ENCODE measurements at places on chromosomes 6 and 20.

DNA sequence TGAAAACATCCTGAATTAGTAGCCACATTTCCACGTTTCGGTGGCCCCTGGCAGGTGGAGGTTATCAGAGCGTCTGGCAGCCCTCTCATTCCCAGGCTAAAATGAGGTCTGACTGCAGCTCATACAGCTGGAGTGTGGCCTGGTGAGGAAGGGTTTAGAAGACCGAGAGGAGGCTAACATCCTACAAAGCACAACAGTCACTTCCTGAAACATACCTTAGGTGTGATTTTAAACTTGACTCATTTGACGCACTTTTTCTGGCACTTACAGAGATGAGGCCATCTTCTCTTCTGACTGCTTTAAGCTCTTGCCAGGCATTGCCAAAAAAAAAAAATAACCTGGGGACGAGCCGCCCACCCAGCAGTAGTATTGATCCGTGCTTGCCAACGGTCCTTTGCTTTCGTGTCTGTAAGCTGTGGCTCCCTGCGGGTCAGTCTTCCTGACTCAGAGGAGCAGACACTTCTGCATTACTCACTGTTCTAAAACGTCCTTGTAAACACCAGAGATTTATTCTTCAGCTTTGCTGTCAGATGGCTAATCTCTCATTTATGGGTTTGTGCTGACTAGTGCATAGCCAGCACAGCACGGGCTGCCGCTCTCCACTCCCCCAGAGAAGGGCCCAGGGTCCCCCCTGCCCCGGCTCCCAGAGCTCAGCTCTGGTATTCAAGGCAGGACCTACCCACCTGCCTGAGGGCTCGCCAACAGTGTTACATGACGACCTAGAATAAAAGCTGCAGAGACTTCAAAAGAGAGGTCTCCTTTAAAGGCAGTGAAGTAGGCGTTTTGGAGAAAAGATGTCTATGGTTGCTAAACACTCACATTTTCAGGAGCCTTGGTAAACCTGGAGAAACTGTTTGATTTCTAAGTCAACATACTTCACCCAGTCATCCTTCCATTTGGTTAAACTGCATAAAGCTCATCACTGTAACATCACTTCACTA lies 78.5 kb upstream of the FRMD1 start:
- DNase-seq: no peak

- DNase-seq: no peak
Measured at GRCh38 chr6:15269011-15269410, 23.1 kb downstream of the JARID2 start.

DNA sequence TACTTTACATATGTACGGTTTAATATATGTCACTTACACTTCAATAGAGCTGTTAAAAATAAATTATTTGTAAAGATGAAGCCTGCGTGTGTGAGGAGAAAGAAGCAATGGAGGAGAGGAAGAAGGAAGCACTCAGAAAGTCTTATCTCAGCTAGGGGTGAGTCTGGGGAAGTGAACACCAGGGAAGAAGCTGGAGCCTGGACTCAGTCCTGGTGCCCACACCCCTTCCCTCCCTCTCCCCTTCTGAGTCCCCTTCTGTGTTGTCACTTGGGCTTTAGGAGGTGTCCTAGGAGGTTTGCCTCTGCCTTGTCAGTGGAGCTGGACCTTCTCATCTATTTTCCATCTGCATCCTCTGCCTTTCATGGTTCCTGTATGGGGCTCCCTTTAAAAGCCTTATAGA lies 1.9 kb downstream of the SIRPB2 start:
- no peak for DNase-seq

DNA sequence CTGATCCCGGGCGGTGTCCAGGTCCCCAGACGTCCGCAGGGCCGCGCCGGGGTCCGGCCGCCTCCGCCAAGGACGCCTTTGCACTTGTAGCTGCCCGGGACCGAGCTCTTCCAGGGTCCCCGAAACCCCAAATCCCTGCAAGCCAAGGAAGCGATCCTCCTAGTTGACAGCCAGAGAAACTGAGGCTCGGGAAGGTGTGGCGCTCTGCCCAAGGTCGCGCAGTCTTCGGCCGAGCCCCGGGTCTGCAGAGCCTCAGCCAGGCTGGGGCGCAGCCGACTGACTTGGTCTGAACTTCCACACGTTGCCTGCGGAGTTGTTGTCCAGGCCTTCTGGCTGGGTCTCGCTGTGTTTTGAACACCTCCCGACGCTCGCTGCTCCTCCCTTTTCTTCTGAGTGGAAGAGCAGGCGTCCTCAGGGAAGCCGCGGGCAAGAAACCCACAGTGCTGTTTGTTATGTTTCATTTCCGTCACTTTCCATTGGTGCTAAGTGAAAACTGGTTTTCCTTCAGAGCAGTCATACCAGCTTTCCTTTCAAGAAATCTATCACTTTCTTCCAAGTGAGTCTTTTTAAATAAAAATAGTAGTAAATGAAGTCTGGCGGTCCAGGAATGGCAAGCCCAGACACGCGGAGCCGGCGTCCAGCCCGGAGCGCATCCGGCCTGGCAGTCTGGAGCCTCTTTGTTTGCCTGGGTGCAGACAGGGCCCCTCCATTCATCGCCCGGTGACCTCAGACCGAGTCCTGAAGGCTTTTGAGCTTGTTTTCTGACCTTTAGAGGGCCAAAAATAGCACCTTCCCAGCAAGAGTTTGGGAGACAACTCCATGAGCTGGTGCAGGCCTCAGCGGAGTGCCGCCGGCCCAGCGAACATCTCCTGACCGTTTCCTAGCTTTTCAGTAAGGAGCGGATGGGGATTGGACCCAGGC lies 698 bp downstream of the FAM210B start:
- peak; percentile 50 for DNase-seq

- DNase-seq: no peak
Measured at GRCh38 chr6:118641042-118641441, 10.3 kb downstream of the CEP85L start.

DNA sequence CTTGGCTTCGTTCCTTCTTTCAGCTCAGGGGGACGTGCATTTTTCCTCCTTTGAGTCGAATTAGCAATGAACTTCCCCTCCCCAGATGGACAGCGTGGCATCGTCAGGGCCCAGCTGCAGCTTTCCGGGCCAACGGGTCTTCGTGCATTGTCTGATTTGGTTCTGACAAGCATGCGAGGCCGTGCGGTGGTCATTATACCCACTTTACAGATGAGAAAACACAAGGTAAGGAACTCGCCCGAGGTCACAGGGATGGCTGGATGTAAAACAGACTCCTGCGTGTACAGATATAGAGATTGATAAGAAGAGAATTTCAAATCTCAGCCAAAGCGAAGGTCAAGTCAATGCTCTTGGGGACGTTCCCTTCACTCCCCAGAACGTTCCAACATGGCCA lies 187.6 kb upstream of the SULF2 start:
- DNase-seq: no peak

DNA sequence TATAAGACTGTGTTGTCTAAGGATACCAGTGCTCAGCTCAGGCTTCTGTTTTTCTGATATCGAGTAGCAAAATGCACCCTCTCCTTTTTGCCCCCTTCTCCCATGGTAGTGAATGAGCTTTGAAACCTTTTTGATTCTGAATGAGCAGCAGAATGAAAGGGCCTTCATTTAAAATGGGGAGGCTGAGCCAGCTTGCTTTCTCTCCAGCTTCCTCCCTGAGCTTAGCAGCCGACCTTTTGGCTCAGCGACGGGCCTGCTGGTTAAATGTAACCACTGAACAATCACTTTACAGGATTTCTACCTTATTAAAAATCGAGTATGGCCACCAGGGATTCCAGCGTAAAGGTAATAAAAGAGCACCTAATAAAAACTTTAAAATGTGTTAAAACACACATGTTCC lies 133.7 kb upstream of the SPACA1 start:
- no peak for DNase-seq

GRCh38 chr6:43972913-43973300 lies 154.3 kb downstream of the MRPL14 start:
- no peak for DNase-seq

- no peak for DNase-seq
Measured at GRCh38 chr20:14335052-14335451, 2.4 kb downstream of the FLRT3 start.

DNA sequence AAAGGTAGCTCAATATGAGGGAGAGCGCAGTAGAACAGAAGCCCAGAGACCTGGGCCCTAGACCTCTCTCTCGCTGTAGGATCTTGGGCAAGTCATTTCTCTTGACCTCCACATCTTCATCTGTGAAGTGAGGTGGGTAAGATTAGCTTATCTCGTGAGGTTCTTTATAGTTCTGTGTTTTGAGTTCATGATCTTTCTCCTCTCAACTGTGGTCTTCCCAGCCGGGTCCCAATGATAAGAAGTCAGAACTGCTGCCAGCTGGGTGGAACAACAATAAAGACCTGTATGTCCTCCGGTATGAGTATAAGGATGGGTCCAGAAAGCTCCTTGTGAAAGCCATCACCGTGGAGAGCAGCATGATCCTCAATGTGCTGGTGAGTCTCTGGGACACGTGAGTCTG lies 6.9 kb downstream of the PSMF1 start:
- no peak for DNase-seq

DNA sequence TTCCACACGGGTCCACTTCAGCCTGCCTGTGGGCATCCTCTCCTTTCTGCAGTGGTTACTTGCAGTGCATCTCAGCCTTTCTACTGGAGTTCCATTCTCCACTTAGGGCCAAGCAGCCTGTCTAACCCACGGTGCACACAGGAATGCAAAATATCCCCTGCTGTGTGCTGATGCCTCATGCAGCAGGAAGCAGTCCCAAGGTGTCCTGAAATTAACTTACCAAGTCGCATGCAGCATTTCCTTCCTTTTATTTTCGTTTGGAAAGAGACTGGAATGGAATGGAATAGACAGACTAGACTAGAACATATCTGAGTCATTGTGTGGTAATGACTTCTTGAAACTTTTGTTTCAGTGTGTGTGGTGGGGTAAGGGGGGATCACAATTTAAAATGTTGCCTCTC lies 25.9 kb upstream of the FOXQ1 start:
- DNase-seq: no peak

- DNase-seq: no peak
Measured at GRCh38 chr6:109318328-109318876, 63.9 kb downstream of the CD164 start.

DNA sequence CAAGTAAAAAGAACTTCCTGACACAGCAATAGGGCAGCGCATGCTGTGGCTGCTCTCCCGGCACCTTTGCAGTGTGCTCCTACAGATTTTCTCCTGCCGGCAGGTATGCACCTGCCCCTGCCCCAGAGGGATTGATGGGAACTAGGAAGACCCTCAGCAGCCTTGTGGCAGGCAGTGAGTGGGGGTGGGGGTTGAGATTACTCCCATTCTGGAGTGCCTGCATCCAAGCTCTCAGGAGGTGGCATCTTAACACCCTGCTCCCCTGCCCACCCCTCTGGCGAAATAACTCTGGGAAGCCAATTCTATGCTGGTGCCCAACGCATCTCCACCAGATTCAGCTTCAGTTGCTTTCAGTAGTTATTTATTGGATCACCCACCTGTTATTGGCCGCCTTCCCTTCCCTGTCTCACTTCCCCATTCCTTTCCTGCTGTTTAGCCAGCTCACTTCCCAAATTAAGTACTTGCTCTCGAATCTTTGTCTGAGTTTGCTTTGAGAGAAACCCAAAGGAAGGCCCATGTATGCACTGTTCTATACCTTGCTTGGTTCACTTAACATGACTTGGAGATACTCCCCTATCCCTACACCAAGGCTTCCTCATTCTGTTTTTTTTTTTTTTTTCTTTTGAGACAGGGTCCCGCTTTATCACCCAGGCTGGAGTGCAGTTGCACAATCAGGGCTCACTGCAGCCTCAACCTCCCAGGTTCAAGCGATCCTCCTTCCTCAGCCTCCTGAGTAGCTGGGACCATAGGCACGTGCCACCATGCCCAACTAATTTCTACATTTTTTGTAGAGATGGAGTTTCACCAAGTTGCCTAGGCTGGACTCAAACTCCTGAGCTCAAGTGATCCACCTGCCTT lies 29.3 kb upstream of the SLC23A2 start:
- DNase-seq: peak; percentile 40

GRCh38 chr20:58634059-58634458 lies 17.0 kb upstream of the STX16 start:
- no peak for DNase-seq

GRCh38 chr6:46042355-46042999 lies 26.8 kb upstream of the CLIC5 start:
- DNase-seq: peak; percentile 60

- DNase-seq: no peak
Measured at GRCh38 chr6:5213836-5214235, 46.9 kb downstream of the LYRM4 start.

- DNase-seq: peak; percentile 69
Measured at GRCh38 chr6:12233693-12234571, 56.2 kb upstream of the EDN1 start.

GRCh38 chr6:83546636-83547035 lies 34.3 kb downstream of the PRSS35 start:
- peak; percentile 60 for DNase-seq

DNA sequence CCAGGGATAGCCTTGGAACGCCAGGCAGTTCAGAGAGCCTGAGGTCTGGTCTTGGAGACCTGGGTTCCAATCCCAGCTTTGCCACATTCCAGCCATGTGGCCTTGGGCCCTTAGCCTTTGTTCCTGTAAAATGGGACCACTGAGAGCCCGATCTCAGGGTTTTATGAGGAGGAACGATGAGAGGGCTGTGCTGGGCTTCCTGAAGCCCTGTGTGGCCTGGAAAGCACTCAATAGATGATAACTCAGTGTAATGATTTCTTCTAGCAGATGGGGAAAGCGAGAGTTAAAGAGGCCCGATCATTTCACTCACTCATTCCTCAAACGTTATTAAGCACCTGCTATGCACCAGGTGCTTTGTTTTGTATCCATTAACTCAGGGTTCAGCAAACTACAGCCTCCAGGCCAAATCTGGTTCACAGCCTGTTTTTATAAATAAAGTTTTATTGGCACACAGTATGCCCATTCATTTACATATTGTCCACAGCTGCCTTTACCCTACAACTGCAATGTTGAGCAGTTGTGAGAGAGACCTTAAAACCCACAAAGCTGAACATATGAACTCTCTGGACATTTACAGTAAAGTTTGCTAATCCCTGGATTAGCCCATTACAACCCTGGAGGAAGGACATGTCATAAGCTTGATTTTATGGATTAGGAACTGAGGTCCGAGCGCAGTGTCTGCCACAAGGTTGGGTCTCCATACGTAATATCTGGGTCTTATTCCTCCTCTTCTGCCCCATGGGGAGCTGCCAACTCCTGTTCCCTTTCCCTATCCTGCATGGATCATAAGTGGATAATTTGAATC lies 90.4 kb downstream of the CEBPB start:
- no peak for DNase-seq

DNA sequence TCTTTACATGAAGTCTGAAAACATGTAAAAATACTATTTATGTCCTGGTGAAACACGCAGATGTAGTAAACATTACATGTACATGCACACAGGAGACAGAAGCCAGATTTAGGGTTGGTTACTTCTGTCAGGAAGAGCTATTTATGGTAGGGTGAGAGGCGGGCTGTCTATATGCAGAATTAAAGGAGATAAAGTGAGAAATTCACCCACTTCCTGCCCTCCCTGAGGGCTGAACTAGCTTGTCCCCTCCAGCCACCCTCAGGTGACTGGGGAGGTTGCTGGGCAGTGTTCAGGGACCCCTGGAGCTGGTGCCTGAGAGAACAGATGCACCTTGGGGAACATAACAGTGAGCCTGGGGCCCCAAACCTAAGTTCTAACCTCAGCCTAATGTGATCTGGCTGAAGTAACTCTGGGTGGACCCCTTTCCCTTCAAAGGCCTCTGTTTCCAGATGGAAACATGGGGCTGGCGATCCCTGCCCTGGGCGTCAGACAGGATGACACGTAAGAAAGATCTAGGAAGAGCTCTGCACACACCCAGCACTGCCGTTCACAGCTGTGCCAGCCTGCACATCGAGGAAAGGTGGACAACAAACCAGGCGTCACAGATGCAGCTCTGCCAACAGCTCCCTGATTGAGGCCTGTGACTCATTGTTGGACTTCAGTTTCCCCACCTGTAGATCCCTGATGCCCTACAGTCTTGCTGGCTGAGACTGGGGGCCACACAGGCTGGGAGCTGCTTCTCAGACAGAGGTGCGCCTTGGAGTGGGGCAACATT lies 1.3 kb downstream of the PI16 start:
- no peak for DNase-seq
